ENCODE measurements at places on chromosomes 12 and 14.

DNA sequence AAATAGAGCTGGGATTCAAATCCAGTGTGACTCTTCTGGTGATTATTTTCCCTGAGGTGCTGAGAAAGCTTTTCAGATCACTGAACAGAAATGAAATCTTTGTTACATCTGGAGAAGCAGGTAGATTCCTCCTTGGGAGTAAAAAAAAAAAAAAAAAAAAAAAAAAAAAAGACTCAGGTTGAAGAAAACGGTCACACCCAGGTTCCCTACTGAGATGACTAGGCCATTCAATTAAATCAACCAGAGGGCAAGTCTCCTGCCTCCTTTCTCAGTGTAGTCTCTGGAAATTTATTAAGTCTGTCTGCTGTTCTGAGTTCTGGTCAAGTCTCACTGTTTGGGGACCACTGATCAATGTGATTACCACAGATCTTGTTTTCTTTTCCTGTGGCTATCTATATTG lies 24.0 kb downstream of the ARG2 start:
- DNase-seq = no peak

- DNase-seq = no peak
These were observed 190.7 kb downstream of the DUSP6 start for GRCh38 chr12:89161557-89161956.

DNA sequence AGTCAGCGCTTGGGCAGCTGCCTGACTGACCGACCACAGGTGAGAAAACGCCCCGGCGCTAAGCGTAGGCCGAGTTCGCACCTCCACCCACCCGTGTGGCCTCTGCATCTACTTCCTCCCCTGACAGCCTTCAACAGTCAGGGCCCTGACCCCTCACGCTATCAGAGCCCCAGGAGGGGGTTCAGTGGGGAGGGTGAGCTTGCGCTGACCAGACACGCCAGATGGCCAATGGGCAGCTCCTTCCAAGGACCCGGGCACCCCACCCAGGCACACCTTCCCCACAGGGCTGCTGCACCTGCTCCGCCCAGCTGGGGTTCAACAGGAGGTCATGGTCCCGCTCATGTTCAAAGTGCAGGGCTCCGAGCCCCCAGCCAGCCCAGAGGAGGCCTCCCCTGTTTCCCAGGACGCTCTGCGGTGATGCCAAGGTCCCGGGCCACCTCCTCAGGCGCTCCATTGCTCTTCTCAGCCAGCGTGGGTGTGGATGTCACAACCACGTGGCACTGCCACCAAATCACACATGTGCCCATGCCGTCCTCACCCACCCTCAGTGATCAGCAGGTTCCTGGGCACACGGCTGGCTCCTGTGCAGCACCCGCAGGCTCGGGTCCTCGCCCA lies 48.7 kb upstream of the BCL11B start:
- no peak for DNase-seq

DNA sequence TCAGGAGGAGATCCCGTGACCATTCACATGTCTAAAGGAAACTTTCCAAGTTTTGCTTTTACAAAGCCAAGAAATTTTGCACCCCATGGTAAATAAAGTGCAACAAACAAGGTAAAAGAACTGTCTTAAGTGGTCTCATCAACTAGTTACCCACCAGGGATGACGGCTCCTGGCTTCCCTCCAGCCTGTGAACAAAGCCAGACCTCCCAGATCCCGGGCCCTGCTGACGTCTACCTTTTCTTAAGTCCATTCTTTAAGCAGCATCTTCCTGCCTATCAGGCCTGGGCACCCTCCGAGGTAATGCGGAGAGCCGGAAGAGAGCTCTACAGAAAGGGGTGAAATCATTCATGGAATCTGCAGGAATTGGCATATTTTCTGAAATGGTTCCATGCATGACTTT lies 58.0 kb upstream of the DAAM1 start:
- DNase-seq = no peak

- no peak for DNase-seq
These were observed 237.6 kb upstream of the CRY1 start for GRCh38 chr12:107330831-107331431.

- DNase-seq = no peak
These were observed 10.2 kb upstream of the SH2B3 start for GRCh38 chr12:111395336-111396187.

DNA sequence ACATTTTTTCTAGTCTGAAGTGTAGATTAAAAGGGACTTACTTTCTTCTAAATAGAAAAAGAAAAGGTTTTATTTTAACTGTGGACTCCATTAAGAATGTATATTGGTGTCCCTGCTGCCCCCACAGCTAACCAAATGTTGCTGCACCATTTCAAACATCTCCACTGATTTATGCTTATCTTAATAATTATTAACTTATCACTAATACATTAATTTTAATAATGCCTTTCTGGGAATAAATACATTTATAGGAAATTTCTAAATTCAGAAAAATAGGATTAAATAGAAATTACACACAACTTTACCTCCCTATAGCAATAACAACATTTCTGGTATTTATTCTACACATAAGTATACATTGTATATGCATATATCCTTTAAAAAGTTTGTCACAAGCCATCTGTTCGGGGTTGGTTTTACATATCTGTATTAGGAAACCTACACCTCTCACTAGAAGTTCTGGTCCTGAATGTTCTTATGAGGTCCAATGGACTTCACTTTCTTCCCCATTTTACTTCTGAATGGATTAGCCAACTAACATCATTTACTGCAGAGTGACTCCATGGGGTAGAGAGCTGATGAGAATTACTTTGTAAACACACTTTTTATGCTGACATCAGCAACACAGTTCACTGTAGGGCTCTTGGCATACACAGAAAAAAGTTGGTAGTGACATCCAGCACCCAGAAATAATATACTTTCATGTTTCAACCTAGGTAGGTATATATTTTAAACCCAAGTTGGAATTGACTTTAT lies 9.4 kb upstream of the SELPLG start:
- no peak for DNase-seq

DNA sequence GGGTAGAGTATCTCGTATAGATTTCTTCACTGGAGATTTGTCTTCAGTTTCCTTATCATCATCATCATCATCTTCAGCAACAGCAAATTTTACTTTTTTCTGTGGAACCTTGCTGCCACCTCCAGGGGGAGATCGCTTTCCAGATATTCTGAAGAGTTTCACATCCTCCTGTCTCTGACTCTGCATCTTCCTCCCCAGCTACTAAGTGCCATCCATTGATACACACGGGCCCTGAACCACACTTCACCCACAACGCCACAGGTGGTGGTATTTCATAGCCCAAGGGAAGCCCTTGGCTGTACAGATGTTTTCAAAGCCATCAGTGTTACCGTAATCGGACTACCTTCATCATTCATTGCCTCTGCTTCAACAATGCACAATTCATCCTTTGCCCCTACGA lies 82.2 kb downstream of the PPP2R5C start:
- DNase-seq = no peak

- DNase-seq = no peak
These were observed 229.7 kb downstream of the TTC6 start for GRCh38 chr14:37824939-37825712.

- DNase-seq = no peak
These were observed 149.4 kb upstream of the PLEKHG7 start for GRCh38 chr12:92553389-92553788.

DNA sequence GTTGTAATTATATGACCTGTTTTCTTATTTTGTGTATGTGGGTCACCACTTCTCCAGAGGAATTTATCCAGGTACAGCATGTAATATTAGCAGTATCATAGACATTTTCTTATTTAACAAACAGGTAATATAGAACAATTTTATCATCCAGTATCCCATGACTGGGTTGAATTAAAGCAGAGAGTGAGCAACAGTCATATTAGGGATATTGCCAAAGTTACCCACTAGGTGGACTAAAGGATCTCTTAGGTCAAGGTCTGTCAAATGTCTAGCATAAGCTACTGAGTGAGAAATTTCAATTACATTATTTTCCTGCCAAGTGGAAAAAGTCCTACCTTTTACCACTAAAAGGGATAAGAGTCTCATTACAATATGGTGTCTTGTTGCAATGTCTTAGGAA lies 62.1 kb upstream of the TRIM9 start:
- peak; percentile 12 for DNase-seq

GRCh38 chr12:109016978-109017377 lies 3.9 kb downstream of the SVOP start:
- DNase-seq = no peak

DNA sequence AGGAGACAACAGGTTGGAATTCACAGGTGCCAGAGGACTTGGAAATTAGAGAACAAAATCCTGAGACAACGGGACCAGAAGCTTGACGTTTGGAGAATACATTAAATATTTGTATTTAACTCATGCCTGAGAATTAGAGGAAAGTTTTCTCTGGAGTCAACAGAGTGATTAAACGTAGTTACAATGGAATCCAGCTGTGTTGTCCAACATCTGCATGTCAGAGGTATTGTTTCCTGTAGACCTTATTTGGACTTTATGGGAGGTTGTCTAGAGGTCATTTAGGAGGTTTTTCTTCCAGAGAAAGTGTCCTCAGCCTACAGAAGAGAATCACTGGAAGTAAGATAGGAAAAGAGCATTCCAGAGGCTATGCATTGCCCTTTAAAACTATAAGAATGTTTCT lies 45.1 kb upstream of the RERGL start:
- no peak for DNase-seq

- DNase-seq = no peak
These were observed 38.2 kb upstream of the TMX1 start for GRCh38 chr14:51201890-51202289.

DNA sequence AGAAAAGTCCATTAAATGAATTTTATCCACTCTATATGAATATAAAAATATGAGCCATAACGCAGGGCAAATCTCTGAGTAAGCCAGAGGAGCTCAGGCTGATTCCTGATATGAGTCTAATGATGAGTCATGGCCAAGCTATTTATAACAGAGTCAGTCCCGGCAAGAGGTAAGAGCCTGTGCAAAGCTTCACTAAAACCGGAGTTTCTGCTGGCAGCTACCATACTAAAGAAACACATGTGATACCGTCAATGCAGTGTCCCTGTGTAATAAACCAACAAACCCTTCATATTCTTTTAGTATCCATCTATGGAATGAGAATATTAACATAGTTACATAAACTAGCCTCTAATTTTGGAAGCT lies 319.4 kb downstream of the KCNC2 start:
- DNase-seq = peak; percentile 90

- no peak for DNase-seq
These were observed 459.5 kb upstream of the FAR2 start for GRCh38 chr12:28689398-28690175.

GRCh38 chr14:68534276-68534675 lies 258.6 kb downstream of the ZFP36L1 start:
- DNase-seq = no peak

DNA sequence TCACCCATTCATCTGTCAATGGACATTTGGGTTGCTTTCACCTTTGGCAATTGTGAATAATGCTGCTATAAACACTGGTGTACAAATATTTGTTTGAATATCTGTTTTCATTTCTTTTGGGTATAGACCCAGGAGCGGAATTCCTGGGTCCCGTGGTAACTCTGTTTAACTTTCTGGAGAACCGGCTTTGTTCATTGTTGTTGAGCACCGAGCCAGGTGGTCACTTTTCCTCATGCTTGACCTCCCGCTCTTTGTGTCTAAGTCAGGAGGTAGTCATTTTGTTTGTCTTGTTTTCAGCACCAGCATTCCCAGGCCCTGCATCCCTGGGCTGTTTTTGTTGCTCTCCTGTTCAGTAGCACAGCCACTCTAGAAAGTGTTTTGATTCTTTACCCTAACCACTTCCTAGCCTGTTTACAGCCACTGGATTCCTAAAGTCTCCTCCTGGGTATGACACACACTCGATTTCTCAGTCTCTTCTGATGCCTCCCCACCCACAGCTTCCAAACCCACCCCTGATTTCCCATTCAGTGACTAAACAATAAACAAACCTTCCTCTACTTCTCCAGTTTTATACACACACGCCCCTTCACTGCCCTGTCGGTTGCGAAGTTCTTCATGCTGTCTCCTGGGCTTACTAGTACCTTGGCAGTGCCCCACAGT lies 37.9 kb downstream of the B4GALNT3 start:
- DNase-seq = no peak

GRCh38 chr12:104667139-104667538 lies 210.4 kb downstream of the CHST11 start:
- no peak for DNase-seq

- DNase-seq = no peak
These were observed 21.0 kb upstream of the SLC6A12 start for GRCh38 chr12:234891-235415.

DNA sequence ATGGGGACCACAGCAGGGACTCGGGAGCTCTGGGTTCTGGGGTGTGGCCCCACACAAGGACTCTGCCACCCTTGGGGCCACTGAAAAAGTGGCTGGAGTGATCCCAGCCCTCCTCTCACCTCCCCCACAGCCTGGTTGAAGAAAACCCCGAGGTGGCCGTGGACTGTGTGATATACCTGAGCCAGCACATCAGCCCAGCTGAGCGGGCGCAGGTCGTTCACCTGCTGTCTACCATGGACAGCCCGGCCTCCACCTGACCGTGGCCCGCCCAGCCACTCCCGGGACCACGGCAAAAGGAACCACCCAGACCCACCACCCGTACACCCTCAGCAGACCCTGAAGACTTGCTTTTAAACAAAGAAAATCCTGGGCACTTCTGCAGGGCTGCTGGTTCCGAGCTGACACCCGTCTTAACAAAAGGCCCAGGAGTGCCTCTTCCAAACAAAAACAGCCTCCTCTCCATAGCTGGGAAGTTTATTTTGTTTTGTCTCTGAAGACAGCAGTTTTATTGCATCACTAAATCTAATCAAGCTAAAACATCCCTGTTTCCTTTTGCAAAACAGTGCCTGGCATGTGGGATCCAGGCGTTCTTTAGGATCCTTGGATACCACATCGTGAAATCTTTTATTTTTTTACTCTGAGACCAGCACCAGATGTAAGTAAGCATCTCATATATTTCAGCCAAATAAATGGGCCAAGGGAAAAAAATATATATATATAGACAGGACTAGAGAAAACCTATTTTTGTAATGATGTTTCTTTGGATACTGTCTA lies 42.8 kb downstream of the FOXN4 start:
- DNase-seq = no peak

DNA sequence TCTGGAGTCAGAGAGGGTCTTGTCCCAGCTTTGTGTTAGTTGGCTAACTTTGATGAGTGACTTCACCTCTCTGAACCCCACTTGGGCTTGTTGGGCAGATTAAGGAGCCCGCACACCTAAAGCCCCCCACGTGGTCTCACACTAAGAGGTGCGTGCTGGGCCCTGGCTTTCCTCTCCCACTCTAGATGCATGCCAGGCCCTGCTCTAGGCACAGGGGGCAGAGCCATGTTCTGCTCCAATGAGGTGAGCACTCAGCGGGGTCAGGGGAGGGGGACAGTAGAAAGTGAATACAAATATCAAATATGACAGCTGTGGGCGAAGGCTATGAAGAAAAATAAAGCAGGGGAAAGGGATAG lies 119.0 kb downstream of the GCH1 start:
- no peak for DNase-seq

GRCh38 chr14:92310776-92311375 lies 12.1 kb upstream of the SLC24A4 start:
- no peak for DNase-seq

DNA sequence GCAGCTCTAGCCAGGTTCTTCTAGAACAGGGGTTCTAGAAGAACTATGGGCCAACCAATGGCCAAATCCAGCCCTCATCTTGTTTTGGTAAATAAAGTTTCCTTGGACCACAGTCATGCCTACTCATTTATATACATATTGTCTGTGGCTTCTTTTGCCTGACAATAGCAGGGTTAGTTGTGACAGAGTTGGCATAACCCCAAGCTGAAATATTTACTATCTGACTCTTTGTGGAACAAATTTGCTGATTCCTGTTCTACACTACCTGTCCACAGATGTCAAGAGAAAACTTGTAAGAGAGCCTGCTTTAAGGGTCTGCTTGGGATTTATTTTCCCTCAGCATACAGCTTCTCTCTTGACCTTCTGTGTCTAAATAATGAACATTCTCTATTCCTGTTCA lies 289.0 kb downstream of the KSR2 start:
- DNase-seq = peak; percentile 56

Measured in EL (cell line).